ENCODE measurements at places on chromosomes 12 and 14.
A peak's percentile ranks its signal among the peaks of the same experiment; 100 is the strongest.

DNA sequence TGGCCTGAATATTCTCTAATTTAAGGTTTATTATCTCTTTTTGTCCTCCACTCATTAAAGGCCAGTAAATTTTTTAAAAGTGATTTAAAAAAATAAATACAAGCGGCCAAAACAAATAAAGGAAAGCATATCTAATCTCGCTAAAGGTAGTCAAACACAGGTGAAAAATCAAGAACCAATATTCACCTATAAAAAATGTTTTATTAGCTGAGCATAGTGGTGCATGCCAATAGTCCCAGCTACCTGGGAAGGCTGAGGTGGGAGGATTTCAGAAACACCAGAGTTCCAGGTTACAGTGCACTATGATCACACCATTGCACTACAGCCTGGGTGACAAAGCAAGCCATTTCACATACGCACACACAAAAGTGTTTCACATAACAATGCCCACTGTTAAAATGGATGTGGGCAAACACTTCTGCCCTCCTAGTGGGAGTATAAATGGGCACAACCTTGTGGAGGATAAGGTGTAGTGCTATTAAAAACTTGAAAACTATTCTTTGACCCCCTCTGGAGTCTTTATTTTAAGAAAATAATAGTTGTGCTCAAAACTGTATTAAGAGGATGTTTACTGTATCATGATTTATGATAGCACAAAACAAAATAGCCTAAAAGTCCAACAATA, 32.7 kb upstream of the NAP1L1 start:
- no peak for DNase-seq

DNA sequence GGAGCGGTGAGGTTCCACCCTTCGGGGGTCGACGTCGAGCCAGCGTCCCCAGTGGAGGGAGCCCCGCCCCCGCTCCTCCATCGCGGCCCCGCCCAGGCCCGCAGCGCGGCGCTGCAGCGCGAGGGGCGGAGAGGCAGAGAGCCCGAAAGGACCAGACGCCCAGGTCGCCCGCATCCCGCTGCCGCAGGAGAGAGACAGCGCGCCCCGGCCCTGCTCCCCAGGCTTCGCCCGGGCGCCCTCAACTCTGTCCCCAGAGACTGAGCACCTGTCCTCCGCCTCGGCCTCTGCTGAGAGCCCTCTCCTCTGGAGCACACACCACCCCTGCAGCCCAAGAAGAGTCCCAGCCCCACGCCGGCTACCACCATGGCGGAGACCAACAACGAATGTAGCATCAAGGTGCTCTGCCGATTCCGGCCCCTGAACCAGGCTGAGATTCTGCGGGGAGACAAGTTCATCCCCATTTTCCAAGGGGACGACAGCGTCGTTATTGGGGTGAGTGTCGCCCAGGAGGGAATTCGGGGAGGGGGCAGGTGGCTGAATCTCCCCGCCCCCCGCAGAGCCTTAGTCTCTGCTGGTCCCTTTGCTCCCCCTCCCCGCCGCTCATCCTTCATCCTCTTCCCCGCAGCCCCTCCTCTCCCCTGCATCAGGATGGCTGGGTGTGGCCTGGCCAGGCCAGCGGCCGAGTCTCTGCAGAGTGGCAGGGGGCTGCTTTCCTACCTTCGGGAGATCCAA, at the start of gene KIF5A:
Gene KIF5A (plus strand): TSS at position 136 of the 732 bp plus-strand sequence. CDS start 228 bp downstream, at position 364.
- no peak for DNase-seq

DNA sequence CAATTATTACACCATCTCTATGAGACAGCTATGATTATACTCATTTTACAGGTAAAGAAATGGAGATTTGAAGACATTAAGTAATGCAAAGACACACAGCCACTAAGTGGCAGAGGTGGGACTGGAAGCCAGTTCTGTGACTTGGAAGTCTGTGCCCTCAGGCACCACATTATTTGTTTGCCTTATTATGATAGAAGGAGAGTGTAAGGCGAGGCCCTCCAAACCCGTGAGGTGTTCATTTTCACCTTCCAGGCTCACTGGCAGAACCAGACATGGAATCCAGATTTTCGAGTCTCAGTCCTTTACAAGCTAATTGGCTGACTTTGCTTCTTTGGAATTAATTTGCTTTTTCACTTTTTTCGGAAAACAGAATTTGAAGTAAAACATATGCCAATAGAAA, 107.9 kb downstream of the CAND1 start:
- DNase-seq: no peak

DNA sequence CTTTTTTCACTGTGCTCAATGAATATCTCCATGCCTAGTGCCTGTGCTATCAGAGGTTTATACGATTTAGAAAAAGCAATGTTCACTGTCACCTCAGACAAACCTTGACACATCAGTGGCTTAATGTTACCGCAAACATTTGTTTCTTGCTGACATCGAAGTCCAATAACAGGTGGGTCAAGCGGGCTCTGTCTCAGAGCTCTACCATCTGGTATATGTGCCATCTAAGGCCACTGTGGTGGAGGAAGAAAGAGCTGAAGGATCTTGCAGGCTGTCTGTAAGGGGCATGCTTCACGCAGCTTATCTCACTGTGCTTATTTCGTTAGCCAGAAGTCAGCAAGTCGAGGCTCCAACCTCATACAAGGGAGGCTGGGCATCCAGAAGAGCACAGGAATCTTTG, 189.5 kb upstream of the NTF3 start:
- no peak for DNase-seq

- DNase-seq: no peak
Observed at GRCh38 chr12:128830505-128830893, 6.7 kb upstream of the SLC15A4 start.

DNA sequence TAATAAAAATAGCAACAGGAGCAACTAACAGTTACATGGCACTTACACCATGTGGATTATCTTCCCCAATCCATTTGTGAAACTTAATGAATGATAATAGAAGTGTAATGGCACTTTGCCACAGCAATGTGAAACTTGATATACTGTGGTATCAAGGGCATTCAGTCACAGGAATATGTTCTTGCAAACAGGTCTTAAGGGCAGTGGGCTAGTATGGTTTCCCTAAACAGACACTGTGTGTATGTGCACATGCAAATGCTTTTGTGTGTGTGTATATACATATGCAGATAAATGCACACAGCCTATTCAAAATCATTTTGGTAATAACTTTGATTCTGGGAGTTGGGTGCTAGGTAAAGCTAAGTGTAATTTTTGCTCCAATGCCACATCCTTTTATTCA, 26.2 kb upstream of the ARHGAP5 start:
- DNase-seq: no peak

- DNase-seq: peak; percentile 24
Observed at GRCh38 chr14:66281036-66281776, 205.0 kb upstream of the CCDC196 start.

DNA sequence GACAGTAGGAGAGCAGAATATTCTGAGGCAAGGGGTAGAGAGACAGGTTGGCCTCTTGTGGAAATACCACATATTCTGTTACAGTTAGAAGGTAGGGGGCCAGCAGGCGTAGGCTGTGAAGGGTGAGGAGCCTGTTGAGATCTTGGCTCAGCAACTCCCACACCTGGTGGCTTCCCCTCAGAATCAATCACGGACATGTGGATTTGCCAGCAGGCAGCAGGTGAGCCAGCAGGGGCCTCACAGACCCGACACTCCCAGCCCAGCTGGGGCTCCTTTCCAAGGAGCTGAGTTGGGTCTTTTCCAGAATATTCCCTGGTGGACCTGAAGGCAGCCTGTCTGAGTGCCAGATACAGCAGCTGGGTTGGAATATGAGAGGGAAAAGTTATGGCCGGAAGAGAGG, 150.0 kb upstream of the CRY1 start:
- no peak for DNase-seq

DNA sequence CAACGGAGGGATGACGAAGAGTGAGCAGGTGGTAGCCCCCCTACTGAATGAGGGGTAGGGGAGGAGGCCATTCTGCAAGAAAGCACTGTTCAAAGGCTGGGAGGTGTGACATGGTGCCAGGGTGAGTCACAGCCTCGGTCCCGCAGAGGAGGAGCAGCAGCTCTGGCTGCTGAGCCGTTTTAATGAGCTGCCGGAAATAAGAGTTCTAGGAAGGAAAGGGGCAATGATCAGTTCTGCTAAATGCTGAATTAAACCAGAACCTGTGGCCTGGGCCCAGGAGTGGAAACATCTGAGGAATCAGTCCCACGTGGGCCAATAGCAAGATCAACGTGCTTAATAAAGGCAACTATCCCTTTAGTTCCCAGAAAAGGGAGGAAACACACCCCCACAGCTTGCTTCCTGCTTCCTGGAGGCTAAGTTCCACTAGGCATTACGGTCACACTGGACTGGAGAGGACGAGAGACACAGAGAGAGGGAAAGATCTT, 3.6 kb downstream of the ABCD4 start:
- peak; percentile 58 for DNase-seq

DNA sequence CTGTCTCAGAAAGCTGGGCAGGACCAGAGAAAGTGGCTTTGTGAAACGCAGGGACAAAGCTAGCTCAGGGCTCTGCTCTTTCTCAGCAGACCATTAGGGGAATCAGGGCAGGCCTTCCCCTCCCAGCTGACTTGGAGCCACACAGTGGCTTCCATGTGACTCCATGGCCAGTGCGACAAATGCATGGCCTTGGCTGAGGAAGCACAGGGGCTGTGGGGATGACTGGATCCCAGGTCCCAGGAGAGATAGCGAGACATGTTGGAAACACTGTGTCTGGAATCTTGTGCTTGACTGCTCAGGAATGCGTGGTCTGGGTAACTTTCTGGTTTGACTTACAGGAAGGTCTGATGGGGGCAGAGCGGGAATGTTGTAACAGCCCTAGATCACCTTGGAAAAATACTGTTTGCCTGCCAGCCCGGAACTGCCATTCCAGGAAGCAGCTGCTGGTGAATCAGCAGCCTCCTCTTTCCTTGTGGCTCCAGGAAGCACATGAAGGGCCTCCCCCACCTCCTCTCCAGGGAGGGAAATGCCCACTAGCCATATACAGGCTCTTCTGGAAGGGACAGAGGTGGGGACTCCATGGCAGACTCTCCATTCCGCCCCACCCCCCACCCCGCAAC, 133.5 kb upstream of the HIF1A start:
- peak; percentile 98 for DNase-seq

- no peak for DNase-seq
Observed at GRCh38 chr12:48744251-48745008, 27.9 kb upstream of the CCNT1 start.

GRCh38 chr12:106445959-106446358, 88.4 kb downstream of the POLR3B start:
- DNase-seq: no peak

DNA sequence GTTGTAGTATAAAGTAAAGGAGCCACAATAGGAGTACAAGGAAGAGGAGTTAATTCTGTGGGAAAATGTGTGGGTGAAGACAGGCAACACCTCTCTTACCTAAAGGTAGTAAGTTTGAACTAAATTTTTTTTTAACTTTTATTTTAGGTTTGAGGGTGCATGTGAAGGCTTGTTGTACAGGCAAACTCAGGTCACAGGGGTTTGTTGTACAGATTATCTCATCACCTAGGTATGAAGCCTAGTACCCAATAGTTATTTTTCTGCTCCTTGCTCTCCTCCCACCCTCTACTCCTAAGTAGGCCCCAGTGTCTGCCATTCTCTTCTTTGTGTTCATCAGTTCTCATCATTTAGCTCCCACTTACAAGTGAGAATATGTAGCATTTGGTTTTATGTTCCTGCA, 70.5 kb downstream of the DNAI7 start:
- DNase-seq: no peak

GRCh38 chr14:29738950-29739349, 188.7 kb downstream of the PRKD1 start:
- no peak for DNase-seq

- peak; percentile 64 for DNase-seq
Observed at GRCh38 chr14:49052521-49052920, 533.7 kb downstream of the RPS29 start.

DNA sequence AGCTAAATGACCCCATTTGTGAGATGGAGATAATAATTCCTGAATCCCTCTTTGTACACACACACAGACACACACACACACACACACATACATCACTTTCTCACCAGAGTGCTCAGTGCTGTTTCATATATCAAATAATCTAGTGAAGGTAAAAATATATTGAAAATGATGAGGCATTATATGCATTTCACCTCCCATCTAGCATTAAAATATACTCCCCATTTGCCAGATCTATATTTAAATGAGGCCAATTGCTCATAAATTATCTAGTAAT, 490.7 kb upstream of the FLRT2 start:
- no peak for DNase-seq

DNA sequence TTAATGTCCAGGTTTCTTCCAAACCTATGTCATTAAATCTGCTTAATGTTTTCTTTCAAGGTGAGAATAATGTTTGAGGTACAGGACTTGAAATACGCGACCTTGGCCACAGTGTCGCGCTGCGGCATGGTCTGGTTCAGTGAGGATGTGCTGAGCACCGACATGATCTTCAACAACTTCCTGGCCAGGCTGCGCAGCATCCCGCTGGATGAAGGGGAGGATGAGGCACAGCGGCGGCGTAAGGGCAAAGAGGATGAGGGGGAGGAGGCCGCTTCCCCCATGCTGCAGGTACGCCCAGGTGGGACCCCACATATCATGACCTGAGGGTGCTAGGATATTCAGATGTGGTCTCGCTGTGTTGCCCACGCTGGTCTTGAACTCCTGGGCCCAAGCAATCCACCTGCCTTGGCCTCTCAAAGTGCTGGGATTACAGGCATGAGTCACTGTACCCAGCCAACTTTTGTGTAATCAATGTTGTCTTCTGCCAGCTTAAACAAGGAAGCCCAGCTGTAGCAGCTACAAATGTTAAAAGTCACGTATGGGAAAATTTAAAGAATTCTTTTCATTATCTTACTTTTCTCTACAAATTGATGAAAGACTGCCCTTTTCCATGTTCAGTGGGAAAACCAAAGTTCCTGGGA, 50.8 kb downstream of the DYNC1H1 start:
- DNase-seq: peak; percentile 32

DNA sequence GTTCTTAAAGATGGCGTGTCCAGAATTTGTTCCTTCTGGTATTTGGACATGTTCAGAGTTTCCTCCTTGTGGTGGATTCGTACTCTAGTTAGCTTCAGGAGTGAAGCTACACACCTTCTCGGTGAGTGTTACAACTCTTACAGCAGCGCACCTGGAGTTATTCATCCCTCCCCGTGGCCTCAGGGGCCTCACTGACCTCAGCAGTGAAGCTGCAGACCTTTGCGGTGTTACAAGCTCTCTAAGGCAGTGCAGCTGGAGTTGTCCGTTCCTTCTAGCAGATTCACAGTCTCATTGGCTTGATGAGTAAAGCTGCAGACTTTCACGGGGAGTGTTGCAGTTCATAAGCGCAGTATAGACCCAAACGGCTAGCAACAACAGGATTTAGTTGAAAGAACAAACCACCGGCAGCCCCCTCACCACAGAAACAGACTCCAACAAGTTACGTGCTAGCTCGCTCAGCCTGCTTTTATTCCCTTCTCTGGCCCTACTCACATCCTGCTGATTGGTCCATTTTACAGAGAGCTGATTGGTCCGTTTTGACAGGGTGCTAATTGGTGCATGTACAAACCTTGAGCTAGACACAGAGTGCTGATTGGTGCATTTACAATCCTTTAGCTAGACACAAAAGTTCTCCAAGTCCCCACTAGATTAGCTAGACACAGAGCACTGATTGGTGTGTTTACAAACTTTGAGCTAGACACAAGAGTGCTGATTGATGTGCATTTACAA, 4.5 kb upstream of the CDKN3 start:
- no peak for DNase-seq

GRCh38 chr14:102493585-102493984, 16.0 kb downstream of the ANKRD9 start:
- DNase-seq: no peak
